Activated CD4-positive, alpha-beta memory T cell treated with anti-CD3 and anti-CD28 coated beads for 36 hours (primary cell): ENCODE measurements at places on chromosomes 5 and 9.

- DNase-seq: no peak
Measured at GRCh38 chr9:106769331-106769730, 93.6 kb upstream of the ZNF462 start.

- no peak for DNase-seq
Measured at GRCh38 chr9:36677611-36678010, 104.9 kb downstream of the MELK start.

DNA sequence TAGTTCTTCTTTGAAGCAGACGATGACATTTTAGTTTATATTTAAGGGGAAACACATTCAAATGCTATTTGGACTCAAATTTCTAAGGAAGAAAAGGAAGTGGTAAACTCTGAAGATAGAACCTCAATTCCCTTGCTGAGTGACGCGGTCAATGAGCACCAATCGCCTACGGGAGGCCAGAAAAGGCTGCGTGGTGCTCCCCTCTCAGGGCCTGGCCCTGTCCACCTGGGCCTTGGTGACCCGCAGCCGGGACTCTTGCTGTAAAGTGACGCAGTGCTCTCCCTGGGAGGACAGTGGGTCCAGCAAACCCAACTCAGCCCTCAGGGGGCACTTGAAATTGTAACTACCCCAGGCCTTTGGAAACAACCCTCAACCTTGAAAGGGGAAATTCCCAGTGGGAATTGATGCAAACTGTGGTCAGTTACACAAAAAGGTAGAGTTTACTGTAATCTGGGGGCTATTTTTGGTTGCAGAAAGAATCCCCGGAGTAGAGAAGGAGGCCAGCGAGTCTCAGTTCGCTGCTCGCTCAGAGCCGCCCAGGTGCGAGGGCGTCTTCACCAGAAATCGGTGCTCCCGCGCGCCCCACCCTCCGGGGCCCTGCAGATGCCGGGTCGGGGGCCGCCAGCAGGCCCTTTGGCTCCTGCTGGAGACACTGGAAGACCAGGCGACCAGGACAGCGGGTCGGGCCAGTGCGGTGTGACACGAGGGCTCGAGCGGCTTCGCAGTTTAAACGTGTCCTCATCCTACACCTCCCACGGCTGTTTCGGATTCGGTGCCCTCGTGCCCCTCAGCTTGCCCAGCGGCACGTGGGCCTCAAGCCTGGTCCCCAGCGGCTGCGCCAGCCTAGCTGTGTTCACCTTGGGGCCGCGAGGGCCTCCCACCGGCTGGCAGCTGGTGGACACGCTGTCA, 1.4 kb upstream of the ANKRD33B start:
- no peak for DNase-seq

- no peak for DNase-seq
Measured at GRCh38 chr5:124262991-124263571, 483.4 kb downstream of the ZNF608 start.
